ENCODE measurements at places on chromosomes 2 and 18.

- DNase-seq = peak; percentile 81
Measured at GRCh38 chr2:207167099-207167923, 1.6 kb upstream of the KLF7 start.

DNA sequence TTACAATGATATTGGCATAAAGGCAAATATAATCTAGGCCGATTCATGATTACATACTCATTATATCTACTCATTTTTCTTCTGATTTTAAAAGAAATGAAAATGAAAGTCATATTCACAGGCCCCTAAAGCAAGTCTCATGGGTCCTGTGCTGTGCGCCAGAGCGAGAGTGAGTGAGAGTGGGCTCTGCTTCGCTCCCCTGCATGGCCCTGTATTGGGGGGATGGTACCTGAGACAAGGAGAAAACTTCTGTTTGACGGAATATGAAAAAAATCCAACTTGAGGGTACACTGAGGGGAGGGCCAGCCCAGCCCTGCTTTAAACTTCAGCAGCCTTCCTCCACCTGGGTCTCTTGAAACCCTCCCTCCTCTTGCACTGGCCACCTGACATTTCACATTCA is 81.4 kb upstream of the RGPD5 start:
- no peak for DNase-seq

GRCh38 chr2:17104454-17104853 is 413.8 kb downstream of the RAD51AP2 start:
- peak; percentile 25 for DNase-seq

- DNase-seq = no peak
Measured at GRCh38 chr2:33766175-33766574, 167.1 kb upstream of the FAM98A start.

DNA sequence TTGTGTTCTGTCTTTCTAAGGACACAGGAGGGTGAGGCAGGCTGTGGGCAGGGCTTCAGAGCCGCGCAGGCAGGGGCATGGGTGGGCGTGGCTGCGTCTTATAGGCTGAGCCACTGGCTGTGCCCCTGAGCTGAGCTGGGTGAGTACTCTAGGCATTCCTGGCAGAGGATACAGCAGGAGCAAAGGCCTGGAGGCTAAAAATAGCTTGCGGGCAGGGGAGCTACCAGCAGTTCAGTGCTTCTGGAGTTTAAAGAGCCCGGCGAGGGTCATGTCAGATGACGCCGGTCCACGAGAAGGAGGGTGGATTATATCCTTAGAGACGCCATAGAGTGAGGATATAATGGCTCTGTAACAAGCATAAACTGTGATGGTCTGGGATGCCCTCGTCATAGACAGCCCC is 31.5 kb upstream of the PDIA6 start:
- DNase-seq = peak; percentile 41

DNA sequence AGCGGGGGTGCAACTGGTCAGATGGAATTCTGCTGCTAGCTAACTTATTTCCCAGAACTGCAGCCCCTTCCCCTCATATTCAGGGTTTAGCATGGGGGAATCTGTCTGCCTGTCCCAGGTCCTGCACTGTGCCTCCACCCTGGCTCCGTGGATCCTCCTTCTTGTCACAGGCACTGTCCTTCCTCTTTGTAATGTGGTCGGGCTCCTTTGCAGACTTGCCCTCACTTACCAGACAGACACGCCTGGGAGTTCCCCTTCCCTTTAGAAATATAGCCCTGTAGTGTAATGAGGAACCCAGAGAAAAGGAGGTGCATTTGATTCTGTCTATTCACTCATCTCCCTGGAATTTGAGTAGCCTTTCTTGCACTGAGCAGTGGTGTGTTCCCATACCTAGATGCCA is 108.7 kb downstream of the TRIM43 start:
- peak; percentile 52 for DNase-seq

DNA sequence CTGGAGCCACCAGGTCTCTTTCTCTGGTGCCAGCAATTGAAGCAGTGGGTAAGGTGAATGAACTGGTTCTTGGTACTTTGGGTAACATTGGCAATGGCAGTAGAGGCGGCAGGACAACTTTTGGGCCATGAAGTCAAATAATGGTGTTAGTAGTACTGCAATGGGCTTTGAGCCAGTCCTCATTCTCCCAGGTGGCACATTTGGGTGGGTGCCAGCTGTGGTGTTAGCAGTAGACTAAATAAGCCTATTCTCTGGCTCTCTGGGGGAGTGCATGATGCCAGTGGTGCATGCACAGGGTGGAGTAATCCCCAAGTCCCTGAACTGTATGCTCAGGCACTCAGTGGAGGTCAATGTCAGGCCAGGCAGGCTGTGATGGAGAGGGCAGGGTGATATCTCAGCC is 120.2 kb upstream of the LRRTM4 start:
- no peak for DNase-seq

DNA sequence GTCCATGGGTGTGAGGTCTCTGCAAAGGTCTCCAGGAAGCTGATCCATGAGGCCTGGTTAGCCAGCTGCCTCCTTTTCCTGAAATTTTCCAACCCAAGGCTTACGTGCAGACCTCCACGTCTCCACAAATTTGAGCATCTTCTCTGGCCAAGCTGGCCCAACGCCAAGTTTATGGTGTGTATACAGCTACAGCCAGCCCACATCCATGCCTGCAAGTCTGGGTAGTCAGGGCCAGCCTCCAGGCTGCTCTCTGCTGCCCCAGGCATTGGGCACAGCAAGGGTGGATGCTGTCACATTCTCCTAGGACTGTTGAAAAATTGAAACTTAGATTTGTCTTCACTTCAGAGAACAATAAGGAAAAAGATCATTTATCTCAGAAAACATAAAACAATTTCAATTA is 525.5 kb upstream of the CHAC2 start:
- DNase-seq = no peak

DNA sequence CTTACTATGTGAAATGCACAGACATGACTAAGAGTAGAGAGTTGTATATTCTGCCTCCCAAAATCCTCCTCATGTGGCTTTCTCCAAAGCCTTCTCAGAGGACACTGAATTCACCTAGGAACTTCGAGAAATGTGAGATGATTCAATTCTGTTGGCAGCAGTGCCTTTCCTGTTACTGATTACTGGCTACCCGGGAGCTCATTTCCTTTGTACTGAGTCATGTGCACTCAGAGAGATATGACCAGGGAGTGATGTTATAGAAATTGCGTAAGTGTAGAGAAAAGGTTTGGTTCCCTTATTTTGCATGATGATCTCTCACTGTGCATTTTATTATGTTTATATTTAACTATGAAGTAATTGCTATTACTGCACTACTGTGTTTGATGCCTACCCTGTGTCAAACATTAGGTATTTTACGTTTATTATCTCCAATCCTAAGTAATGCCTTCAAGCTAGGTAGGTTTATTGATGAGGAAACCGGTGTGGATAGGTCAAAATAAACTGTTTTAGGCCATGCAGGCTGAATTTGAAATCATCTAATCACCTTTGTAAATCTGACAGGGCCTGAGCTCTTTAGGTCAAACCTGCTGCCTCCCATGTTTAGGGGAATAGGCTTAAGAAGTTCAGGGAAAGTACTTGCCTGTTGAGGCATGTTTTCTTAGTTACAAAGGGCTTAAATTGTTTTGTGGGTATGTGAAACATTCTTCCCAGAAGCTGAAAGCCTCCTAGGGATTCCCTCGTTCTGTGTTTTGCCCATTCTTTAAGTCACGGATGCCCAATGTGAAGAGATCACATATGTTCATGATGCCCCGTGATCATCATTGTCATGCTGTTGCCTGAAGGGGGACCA is 86.8 kb downstream of the FMNL2 start:
- DNase-seq = peak; percentile 90

DNA sequence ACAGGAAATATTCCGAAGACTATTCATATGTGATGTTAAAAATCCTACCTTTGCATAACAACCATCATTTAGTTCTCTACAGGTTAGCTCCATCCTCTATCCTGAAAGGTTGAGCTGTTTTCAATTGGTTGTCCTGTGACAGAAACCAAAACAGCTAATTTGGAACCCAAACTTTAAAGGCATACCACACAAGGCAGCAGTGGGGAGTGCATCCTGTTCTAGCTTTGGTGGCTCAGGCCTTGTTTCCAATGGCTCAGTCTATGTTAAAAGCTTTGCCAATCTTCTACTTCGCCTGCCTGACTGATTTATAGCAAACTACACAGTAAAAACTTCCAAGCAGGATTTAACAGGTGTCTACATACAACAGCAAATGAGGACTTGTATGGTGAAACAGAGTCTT is 3.2 kb downstream of the CD226 start:
- DNase-seq = no peak

DNA sequence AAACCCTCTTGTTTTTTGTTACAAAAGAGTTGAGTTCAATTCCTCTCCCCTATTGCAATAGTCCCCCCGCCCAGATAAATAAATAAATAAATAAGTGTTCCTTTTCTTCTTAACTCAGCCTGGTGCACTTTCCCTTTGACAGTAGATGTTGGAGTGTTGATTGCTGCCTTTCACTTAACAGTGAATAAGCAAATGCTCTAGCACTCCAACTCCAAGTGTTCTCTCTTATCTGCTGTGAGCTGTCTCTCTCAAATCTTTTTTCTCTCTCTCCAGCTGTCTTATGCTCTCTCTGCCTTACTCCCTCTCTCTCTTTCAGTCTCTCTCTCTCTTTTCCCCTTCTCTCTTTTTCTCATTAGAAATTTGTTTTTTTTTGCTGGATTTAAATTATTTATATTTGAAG is 216.7 kb downstream of the TMX3 start:
- no peak for DNase-seq

DNA sequence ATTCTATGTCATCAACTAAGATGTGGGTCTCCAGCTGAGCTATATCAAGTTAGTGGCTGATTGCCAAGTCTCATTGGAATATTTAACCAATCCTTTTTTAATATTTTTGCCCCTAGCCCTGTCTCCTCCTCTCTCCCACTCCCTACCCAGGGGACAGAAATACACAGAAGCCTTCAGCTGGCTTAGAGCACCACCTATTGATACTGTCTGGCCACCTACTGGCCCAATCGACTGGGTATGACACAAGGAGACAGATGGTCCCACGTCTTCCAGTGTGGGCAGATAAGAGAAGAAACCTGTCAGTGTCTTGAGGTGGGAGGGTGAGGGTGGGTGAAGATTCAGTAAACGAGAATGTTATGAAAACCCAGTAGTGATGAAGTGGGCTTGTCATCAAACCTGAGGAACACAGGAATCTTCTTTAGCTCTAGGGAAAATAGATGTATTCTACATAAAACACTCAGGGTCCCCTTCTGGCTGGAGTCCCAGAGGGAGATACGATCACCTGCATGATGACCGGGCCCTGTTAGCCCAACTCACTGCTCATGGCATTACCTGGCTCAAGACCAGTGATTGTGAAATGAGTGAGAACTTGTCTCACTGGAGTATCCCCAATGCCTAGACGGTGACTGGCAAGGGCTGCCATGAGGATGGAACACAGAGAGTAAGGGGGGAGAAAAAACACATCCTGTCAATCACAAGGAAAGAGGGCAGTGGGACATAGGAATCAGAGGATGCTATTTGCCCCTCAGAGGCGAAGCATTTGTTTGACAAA is 26.7 kb downstream of the POLR1A start:
- peak; percentile 51 for DNase-seq

DNA sequence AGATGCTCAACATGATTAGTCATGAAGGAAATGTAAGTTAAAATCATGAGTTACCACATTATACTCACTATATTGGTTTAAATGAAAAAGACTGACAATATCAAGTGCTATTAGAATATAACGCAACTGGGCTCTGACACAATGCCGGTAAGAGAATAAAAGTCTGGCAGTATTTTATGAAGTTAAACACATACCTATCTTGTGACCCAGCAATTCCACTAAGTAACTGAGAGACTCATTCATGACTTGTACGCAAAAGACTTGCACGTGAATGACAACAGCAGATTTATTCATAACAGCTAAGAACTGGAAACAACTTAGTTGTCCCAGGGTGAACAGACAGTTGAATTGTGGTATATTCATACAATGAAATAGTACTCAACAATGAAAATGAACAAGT is 342.1 kb downstream of the SLC4A3 start:
- DNase-seq = no peak

- DNase-seq = no peak
Measured at GRCh38 chr18:1455605-1456004, 550.9 kb downstream of the ADCYAP1 start.

GRCh38 chr18:13581496-13582177 is 144.7 kb downstream of the FAM210A start:
- DNase-seq = no peak

DNA sequence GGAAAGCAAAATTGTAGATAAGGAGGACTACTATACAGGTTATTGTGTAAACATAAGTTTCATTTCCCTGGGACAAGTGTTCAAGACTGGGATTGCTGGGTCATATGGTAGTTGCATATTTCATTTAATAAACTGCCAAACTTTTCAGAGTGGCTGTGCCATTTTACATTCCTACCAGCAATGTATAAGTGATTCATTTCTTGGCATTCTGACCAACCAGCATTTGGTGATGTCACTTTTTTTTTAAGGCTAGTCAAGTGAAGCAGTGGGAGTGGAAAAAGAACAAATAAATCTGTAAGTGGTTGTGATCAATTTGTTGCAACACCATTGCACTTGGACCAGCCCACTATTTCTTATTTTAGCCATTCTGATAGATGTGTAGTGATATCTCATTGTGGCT is 5.2 kb upstream of the CHCHD5 start:
- DNase-seq = peak; percentile 35

DNA sequence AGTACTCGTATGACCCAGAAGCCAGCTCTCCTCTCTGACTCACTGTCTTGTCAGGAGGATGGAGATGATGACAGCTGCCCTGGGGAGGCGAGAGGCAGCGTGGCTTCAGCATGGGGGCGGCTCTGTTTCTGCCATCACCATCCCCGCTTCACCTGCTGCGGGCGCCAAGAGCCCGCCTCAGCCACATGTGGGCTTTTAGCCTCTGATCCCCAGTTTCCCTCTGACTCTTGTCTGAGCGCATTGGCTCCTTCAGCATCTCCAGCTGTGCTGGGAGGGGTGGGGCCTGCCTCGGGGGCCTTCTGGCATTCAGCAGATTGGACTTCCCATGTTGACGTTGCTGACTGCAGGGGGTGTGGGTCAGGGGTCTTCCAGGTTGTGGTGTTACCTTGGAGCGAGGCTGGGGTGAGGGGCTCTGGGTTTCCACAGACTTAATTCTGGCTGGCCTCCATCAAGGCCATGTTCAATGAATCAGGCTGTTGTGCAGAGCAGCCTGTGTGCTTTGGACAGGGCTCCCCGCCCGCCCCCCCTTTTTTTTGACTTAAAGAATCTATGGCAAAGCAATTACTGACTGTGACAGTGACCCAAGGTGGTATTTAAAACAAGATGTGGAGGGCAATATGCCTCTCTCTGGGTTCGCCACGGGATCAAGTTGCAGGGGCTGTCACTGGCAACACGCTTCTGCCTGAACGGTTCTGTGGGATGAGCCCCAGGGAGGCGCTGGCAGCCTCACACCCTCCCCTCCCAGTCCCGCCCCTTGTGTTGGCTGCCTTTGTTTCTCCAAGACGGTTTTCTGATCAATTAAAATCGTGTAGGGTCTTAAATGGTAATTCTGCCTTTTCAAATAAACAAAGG is 228.3 kb downstream of the LDLRAD4 start:
- no peak for DNase-seq

DNA sequence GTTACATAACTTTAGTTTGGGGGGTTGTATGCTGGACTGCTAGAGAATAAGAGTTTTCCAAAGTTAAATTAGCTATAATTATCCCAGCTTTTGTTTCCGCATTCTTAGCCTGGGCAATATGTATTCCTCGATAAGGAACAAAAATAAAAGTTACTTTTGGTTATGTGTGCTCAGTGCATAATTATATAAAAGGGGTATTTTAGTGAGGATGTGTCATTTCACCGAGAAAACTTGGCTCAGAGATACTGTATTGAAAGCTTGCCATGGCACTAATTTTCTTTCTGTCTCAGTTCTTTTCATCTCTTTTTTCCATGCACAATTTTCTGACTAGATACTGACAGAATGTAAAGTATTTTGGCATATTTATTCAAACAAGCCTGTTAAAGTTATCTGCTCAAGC is 28.2 kb downstream of the ARHGAP15 start:
- no peak for DNase-seq

Data from hematopoietic multipotent progenitor cell treated with erythropoietin and hydrocortisone succinate and interleukin-3 and kit ligand, for 4 days (in vitro differentiated cells).